ENCODE measurements at places on chromosomes 12 and 14. TPM values are rescaled to one million over a fixed set of nuclear protein-coding genes. Genes with fewer than 3 reads are reported as not detected.

The AMN gene
- total RNA-seq: 0.99 TPM

- no peak for DNase-seq
Observed at GRCh38 chr14:67133595-67134441, 55.4 kb upstream of the GARIN2 start.

DNA sequence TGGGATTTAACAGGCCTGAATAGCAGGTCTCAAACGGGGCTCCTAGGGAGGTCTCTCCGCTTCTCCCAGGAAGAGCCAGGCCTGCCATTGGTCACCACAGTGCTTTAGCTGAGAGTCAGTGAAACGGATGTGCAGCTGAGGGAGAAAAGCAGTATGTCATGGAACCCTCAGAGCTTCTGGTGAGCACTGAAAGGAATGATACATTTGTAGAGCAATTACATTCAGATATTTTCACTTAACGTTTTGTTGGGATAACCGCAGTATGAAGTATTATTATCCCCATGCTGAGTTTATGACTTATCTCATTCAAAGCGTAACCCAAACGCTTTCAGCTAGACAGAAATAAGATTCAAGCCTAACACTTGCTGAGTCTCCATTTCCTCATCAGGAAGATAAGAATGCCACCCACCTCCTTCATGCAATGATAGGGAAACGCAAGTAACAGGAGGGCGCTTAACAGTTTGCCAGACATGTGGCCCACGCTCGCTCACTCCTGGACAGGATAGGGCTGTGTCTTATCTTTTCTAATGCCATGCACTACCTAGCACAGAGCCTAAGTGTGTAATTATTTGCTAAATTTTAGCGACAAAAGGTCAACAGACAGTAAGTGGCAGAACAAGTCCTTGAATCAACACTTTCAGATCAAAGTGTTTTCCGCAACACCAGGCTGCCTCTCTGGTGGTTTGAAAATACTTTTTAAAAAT is 28.2 kb downstream of the DAD1 start:
- no peak for DNase-seq

DNA sequence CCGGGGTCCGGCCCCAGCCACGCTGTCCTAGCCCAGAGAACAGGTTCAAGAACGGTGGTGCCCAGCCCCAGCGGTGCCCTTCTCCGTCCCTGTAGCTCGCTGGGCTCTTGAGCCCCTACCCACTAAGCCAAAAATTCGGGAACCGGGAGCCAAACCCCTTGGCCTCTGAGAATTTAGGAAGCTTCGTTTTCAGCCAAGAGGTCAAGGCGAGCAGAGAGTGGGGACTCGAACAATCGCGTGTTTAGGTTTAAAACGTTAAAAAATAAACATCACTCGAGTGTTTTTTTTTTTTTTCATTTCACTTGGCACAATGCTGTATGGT is 6.2 kb downstream of the SIX1 start:
- DNase-seq: no peak

The HNF1A gene
- total RNA-seq: not detected

DNA sequence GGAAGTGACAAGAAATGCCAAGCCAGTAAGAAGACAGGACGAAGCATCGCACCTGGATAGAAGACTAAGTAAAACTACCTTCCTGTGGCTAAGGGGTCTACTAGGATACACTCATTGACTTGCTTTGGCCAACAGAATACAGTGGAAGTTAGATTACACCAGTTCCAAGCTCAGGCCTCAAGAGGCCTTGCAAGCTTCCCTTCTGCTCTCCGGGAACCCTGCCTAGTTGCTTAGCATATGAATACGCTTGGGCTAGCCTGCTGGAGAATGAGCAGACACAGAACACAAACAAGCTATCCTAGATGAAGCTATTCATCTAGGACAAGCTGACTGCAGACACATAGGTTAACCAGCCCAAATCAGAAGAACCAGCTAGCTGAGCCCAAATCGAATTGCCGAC is 97.0 kb downstream of the DPF3 start:
- no peak for DNase-seq

The CLEC4C gene
- total RNA-seq: not detected

The ABCD2 gene
- total RNA-seq: 0.06 TPM

GRCh38 chr14:84003346-84003745 is 1526.6 kb upstream of the FLRT2 start:
- no peak for DNase-seq

GRCh38 chr12:15592934-15593333 is 196.3 kb downstream of the EPS8 start:
- DNase-seq: no peak

- no peak for DNase-seq
Observed at GRCh38 chr14:83342590-83342989, 1808.9 kb upstream of the SEL1L start.

The TPPP2 gene
- total RNA-seq: not detected

GRCh38 chr12:23775208-23775607 is 174.3 kb downstream of the SOX5 start:
- DNase-seq: no peak

DNA sequence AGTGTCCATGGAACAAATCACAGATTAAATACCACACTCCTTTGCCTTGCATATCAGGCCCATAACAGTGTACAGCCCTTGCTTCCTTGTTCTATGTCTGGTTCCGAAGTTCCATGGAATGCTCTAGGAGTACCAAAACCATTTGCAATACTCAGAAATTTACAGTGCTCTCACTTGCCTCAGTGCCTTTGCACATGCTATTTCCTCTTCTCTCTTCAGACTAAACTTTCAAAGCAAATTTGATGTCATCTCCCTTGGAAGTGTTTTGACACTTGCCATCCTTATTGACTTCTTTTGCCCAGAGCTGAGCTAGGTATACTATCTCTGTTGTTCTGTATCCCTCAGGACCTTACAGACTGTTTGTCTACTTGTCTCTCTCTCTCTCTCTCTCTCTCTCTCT is 6.1 kb downstream of the ANO4 start:
- no peak for DNase-seq

GRCh38 chr14:101075025-101075800 is 171.7 kb upstream of the RTL1 start:
- no peak for DNase-seq

DNA sequence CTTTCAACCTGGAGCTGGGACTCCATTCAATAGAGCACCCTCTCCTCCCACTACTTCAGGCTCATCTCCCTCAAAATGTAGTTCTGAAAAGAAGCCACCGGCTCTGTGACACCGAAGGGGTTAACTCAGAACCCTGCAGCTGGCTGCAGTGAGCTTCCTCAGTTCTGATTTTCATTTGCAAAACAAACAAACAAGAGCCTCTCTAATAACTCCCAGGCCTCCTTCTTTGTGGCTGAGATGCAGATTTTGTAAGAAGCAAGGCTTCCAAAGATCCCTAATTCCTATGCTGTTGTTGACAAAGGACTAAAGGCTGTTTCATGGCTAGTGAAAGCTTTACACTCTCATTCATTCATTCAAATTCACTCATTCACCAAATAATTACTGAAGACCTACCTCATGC is 333.4 kb upstream of the TBX3 start:
- no peak for DNase-seq

The DENND5B gene
- 16.2 TPM for total RNA-seq

- no peak for DNase-seq
Observed at GRCh38 chr14:100203962-100204834, 34.7 kb upstream of the YY1 start.

DNA sequence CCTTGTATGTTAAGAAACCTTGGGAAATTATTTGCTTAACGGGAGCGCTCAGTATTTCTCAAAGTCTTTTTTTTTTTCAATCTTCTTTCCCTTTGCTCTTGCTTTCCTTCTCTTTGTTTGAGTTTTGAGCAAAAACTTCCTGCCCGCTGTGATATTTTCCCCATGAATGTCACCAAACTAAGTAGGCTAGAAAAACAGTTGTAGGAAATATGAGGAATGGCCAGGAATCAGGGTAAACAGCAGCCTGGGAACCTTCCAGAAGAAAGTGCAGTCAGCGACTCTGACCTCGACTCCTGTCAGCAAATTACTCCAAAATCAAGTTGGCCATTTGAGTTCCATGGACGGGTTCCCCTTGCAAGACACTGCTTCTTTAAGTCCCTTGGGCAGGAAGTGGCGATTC is 11.6 kb upstream of the RFLNA start:
- no peak for DNase-seq

DNA sequence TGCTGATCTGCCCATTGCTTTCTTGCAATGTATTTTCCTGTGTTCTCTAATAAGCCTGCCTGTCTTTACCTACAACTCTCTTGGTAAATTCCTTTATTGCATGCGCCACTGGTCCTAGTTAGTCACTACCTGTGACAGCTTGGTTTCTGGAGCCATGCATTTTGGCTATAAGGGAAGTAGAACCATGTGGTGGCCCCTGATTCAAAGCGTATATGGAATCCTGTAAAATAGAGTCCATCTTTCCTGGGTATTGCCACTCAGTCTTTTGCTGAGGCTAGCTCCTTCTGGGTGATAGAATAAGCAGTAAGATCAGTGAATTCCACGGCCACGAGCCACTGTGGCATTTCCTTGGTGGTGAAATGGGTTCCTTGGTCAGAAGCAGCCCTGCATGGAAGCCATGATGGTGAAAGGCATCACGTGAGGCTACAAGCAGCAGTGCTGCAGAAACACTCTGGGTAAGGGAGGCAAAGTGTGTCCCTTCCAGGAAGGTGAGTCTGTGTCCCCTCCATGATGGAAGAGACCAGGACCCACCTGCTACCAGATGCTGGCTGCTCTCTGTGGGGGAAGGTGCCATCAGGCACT is 19.6 kb downstream of the TNFAIP2 start:
- no peak for DNase-seq

DNA sequence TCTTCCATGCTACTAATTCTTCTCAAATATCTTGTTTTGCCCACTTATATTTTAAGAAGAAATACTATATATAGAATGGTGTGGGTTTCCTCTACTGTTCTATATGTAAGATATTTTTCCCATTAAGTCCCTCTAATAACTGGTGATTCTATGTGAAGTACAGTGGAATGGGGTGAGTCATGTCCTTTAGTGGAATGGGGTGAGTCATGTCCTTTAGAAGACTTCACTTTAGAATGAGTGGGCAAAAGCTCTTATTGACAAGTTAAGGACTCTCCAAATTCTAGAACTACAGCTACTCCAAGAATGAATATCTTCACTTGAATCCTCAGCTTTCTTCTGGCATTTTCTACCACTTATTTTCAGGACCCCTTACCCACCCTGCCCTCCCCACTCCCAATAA is 349.9 kb downstream of the ETNK1 start:
- no peak for DNase-seq

DNA sequence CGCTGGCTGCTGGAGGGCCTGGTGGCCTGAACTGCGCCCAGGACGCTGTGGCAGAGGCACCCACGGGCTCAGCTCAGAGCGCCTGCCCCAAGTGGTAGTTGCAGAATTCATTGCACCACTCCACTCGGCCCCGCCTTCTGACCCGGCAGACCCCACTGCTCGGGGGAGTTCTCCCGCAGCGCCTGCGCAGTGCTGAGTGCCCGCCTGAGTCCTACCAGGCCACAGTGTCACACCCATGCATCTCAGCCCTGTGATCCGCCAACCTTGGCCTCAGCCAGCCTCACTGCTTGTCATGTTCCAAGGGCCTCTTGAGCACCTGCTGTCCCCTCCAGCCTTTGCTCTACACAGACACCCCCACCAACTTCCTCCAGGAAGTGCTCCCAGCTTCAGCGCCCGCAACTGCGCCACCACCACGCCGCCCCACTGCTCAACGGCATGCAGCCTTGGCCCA is 12.2 kb downstream of the DEGS2 start:
- DNase-seq: no peak

DNA sequence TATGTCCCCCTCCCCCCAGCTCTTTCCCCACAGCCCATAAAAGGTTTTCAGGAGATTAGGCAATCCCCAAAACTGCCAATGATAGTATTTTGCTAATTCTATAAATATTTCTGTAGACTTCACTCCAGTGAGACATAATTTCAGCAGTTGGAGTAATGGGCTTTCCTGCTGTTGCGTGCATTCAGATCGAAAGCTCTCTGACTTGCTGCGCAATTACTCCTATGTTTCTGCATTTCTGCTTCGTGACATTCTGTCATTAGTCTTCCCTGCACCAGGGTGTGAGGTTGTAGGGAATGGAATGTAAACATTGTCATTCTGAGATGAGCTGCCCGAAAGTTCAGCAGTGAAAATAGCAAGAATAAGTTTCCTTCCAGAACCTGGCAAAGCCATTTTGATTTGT is 58.2 kb downstream of the SAMD4A start:
- no peak for DNase-seq

The HCAR3 gene
- not detected for total RNA-seq

DNA sequence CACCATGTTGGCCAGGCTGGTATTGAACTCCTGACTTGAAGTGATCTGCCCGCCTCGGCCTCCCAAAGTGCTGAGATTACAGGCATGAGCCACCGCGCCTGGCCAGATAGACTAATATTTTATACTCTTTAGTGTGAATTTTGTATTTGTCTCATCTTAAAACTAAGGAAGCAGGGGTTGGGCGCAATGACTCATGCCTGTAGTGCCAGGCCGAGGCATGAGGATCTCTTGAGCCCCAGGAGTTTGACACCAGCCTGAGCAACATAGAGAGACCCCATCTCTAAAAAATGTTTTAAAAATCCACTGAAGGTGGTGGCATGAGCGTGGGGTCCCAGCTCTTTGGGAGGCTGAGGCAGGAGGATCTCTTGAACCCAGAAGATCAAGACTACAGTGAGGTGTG is 9.0 kb downstream of the DYNC1H1 start:
- DNase-seq: no peak

The SYNDIG1L gene
- total RNA-seq: 3.0 TPM

The OASL gene
- not detected for total RNA-seq

DNA sequence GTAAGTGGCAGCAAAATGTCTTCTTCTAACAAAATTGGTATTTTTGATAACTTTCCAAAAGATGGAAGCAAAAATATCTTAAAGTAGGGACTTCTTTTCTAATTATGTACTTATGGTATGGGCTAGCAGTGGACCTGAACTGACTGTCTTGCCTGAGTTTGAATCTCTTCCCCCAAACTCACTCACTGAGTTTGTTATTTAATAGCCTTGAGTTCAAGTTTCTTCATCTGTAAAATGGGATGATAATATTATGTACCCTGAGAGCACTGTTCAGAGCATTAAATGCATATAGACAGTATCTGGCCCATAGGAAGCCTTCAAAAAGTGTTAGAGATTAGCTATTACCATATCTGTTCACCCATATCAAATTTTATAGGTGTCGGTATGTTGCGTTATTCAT is 210.4 kb upstream of the NUDT4 start:
- no peak for DNase-seq

The MRPL51 gene
- 318 TPM for total RNA-seq

DNA sequence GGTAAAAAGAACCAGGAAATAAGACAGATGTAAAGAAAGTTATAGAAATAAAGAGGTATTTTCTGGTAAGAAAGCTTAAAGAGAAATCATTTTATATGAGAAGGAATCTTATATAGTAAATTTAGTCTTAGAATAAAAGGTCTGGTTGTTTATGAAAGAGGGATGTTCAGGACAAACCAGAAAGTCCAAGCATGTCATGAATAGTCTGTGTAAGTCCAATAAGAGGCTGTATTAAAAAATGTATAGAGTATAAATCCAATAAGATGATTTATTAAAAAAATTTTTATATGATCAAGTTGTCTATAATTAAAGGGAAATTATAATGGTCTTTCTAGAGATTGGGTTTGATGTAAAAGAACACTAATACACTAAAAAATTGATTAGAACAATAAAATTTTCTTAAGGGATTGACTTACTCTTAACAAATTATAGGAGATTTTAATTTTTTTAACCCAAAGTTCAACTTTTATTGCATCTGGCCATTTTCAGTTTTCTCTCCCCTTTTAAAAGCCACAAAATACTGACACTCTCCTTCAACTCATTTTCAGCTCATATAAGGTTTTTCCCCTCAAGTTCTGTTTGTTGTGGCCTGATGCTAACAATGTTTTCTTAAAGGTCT is 35.1 kb downstream of the ST8SIA1 start:
- no peak for DNase-seq

The RASSF3 gene
- total RNA-seq: 57.3 TPM

The RNU7-1 gene
- not detected for total RNA-seq

The RERGL gene
- not detected for total RNA-seq

Data from H1 (cell line).